ENCODE measurements at places on chromosomes 3 and 15. TPM values are rescaled to one million over a fixed set of nuclear protein-coding genes. Genes with fewer than 3 reads are reported as not detected.

DNA sequence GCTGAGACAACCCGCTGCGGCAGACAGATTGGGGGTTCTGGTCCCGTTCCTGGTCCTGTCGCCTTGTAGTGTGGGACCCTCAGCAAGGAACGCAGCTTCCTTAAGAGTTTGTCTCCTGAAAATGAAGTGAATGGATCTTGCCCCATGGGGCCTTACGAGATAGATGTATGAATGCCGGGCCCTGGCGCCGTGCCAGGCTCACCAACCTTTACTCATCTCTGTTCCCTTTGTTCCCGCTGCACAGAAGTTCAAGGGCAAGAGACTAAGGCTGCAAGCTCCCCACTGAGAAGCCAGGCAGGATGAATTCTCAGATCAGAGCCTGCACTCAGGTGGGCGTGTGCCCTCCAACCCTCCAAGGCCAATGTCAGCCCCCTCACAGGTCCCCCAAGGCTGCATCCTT lies 162.7 kb upstream of the IQSEC1 start:
- DNase-seq = no peak
- H3K36me3 ChIP-seq = no peaks in the 10 kb centered on the region
- peaks cover 39% of the 10 kb centered on the region for H3K4me1 ChIP-seq

DNA sequence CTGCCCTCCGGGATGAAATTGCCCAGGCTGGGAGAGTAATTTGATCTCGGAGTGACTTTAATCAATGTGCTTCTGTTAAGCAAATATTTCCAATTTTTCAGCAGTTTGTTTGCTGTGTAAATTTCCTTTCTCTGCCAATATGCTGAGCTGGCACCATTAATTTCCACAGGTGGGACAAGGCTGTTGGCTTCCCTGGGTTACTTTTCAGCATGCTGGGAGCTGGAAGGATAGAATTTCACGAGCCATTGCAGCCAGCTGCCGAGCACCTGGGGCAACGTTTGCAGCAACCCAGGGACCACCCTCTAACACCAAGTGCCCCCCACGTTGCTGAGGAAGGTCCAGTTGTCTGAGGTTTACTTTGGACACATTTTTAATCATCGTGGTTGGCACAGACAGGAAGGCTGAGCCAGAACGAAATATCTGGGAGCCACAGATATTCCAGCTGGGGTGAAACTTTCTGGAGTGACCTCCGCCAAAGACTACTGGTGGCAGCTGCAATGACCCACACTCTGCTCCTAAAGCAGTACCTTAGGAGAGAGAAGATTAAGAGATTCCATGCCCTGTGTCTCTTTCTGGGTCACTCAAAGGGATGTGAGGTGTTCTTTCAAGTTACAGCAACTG lies 293.3 kb upstream of the RGMA start:
- no peak overlapping the region for H3K27ac ChIP-seq
- H3K4me1 ChIP-seq = no peaks in the 10 kb centered on the region
- no peaks in the 10 kb centered on the region for H3K27me3 ChIP-seq
- no peaks in the 10 kb centered on the region for H3K36me3 ChIP-seq
- no peak overlapping the region for H3K4me3 ChIP-seq

Gene GPR149
- total RNA-seq = not detected

GRCh38 chr15:75067123-75067830 lies 43.9 kb downstream of the PPCDC start:
- H3K27me3 ChIP-seq = no peaks in the 10 kb centered on the region
- H3K4me3 ChIP-seq = no peak overlapping the region
- no peaks in the 10 kb centered on the region for H3K36me3 ChIP-seq
- peak overlapping the region; percentile 43 for H3K27ac ChIP-seq
- DNase-seq = no peak

GRCh38 chr15:79172801-79173460 lies 82.4 kb upstream of the RASGRF1 start:
- no peak overlapping the region for H3K27ac ChIP-seq
- H3K4me3 ChIP-seq = no peak overlapping the region
- H3K27me3 ChIP-seq = no peaks in the 10 kb centered on the region
- H3K36me3 ChIP-seq = no peaks in the 10 kb centered on the region

DNA sequence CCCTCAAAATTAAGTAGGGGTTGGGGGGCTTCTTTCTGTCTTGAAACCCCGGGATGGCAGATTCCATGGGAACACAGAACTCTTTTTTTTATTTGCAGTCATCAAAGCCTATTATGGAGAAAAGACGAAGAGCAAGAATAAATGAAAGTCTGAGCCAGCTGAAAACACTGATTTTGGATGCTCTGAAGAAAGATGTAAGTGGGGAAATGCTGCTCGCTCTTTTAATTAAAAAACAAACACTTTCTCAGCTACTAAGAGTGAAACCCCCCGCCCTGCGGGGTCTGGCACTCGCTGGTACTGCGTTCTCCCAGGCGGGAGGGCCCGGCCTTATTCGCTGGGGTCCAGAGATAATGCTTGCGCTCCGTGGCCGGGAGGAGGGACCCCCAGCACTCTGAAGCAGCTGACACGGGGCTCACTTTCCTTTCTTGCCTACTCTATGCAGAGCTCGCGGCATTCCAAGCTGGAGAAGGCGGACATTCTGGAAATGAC lies 615 bp downstream of the HES1 start:
- DNase-seq = peak; percentile 20
- H3K27me3 ChIP-seq = peaks cover 75% of the 10 kb centered on the region
- H3K36me3 ChIP-seq = no peaks in the 10 kb centered on the region
- H3K27ac ChIP-seq = peak overlapping the region; percentile 14
- peak overlapping the region; percentile 28 for H3K4me3 ChIP-seq
- peaks cover 50% of the 10 kb centered on the region for H3K4me1 ChIP-seq

Gene DISP2
- 1.0 TPM for total RNA-seq

Gene SLC22A14
- 0.20 TPM for total RNA-seq

Gene ARRDC4
- 7.0 TPM for total RNA-seq

Gene FAM43A
- 13.2 TPM for total RNA-seq

Gene CD200R1L
- total RNA-seq = 1.3 TPM

- no peak overlapping the region for H3K4me3 ChIP-seq
- H3K4me1 ChIP-seq = peaks cover 45% of the 10 kb centered on the region
- H3K36me3 ChIP-seq = no peaks in the 10 kb centered on the region
- DNase-seq = peak; percentile 66
- H3K27me3 ChIP-seq = no peaks in the 10 kb centered on the region
Measured at GRCh38 chr3:71454512-71455403, 128.8 kb downstream of the FOXP1 start.

Gene CHDH
- 0.09 TPM for total RNA-seq

Gene DNAH12
- 0.11 TPM for total RNA-seq

DNA sequence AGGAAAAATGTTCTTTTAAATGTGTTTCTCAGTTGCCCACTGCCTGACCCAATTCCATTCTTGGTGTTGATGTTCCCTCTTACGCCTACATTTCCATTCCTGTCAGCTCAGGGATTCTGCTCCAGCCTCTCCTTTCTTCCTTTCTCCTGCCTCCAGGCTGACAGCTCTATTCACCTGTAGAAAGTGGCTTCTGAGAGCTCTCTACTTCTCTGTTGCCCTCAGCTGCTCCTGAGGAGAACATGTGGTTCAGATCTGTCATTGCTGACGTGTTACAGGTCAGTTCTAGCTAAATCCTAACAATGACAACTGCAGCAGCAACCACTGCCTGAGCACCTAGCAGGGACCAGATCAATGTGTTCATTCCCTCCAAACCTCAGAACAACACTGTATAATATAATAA lies 144.9 kb upstream of the PLAAT1 start:
- H3K4me1 ChIP-seq = no peaks in the 10 kb centered on the region
- DNase-seq = no peak
- no peaks in the 10 kb centered on the region for H3K27me3 ChIP-seq
- no peaks in the 10 kb centered on the region for H3K36me3 ChIP-seq
- H3K4me3 ChIP-seq = no peak overlapping the region

GRCh38 chr3:120488296-120488695 lies 37.5 kb upstream of the FSTL1 start:
- peaks cover 4% of the 10 kb centered on the region for H3K27me3 ChIP-seq
- no peak for DNase-seq
- no peak overlapping the region for H3K27ac ChIP-seq
- H3K4me3 ChIP-seq = no peak overlapping the region
- no peaks in the 10 kb centered on the region for H3K4me1 ChIP-seq
- H3K36me3 ChIP-seq = no peaks in the 10 kb centered on the region

DNA sequence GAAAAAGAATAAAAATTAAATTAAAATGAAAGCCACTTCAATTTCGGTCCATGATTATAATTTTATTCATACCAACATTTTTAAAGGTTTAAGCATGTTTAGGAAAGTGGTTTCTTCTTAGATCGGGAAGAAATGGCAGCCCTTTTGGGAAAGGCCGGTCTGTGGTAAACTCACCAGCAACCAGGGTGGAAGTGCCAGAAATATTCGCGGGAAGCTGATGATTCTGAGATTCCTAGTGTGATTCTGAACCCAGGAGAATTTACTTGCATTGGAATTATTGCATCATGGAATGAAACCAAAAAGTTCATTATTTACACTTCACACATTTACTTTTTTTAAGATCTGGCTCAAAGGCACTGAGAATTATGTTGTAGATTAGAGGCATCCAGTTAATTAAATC lies 97.2 kb upstream of the CCNL1 start:
- no peak for DNase-seq
- no peaks in the 10 kb centered on the region for H3K27me3 ChIP-seq
- no peaks in the 10 kb centered on the region for H3K36me3 ChIP-seq
- H3K4me1 ChIP-seq = no peaks in the 10 kb centered on the region
- no peak overlapping the region for H3K4me3 ChIP-seq

Gene AADAC
- not detected for total RNA-seq

Gene NOP10
- 56.6 TPM for total RNA-seq

DNA sequence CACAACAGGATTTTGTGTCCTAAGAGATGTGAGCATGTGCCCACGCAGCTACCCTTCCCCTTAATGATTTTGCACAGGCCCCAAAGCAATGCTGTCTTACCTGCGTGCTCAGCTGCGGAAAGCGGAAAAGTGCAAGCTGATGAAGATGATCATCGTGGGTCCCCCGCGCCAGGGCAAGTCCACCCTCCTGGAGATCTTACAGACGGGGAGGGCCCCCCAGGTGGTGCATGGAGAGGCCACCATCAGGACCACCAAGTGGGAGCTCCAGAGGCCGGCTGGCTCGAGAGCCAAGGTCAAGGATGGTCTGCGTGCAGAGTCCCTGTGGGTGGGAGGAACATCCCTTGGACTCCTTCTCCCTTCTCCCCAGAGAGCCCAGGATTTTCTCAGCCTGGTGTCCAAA lies 103.1 kb downstream of the LRRK1 start:
- peaks cover 3% of the 10 kb centered on the region for H3K4me1 ChIP-seq
- no peak overlapping the region for H3K27ac ChIP-seq
- no peak for DNase-seq
- no peaks in the 10 kb centered on the region for H3K36me3 ChIP-seq
- H3K4me3 ChIP-seq = no peak overlapping the region
- H3K27me3 ChIP-seq = no peaks in the 10 kb centered on the region

DNA sequence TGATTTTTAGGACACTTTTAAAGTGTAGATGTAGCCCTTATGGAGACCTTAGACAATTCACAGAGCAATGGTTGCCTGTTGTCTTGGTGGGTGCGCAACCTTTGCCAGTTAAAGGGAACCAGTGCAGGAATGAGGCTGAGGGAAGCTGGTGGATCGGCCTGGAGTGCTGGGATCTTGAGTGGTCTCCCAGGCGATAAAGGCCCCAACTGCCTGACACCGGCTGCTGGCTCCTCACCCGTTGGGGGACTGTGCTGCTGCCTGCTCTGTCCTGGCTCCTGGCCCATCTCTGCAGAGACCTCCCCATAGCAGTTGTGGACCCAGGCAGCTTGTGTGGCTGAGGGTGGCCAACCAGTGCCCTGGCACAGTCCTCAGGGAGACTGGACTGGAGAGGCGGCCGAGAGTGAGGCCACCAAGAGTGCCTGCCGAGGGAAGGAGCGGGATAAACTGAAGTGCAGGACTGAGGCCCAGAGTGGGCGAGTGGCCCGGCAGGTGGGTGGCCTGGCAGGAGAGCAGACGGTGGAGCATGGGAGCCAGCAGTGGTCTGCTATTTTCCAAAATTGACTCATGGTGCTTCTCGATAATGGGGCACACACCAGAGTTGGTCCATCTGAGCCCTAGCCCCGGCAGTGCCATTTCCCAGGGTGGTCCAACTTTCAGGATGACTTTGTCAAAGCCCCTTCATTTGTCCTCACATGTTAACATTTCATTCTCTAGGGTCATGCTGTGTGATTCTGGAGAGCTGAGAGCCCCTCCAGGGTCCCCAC lies 2.1 kb downstream of the ALDH1A3 start:
- H3K27ac ChIP-seq = no peak overlapping the region
- no peak for DNase-seq
- H3K27me3 ChIP-seq = peaks cover 24% of the 10 kb centered on the region

GRCh38 chr15:58292751-58293175 lies 139.0 kb upstream of the LIPC start:
- H3K27ac ChIP-seq = no peak overlapping the region
- no peaks in the 10 kb centered on the region for H3K4me1 ChIP-seq
- DNase-seq = no peak

DNA sequence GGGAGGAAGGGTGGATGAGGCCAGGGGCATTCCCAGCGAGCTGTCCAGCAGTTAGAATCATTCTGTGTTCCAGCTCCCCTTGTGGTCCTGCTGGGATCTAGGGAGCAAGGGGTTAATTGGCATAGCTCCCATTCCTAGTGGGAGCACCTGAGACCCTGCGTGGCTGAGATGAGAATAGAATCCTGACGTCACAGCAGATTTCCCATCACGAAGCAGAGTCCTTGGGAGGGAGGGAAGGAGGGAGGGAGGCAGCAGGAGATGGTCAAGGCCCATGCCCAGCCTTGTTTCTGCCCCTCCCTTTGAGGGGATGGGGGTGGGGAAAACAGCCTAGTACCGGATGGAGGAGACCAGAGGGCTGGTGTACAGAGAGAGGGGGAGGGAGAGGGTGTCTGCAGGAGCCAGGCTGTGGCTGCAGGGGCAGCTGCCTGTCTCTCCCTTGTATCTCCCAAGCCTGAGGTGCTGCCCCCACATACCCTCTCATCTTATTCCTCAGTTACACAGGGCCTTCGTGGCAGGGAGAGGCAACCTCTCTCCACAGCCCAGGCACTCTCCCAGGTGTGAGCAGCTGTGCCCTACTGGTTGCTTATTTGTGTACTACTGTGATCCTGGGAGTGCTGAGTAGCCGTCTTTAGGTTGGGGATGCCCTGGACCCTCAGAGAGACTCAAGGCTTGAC lies 5.4 kb downstream of the TYRO3 start:
- DNase-seq = no peak
- peaks cover 7% of the 10 kb centered on the region for H3K4me1 ChIP-seq
- no peak overlapping the region for H3K27ac ChIP-seq
- H3K4me3 ChIP-seq = no peak overlapping the region
- H3K27me3 ChIP-seq = peaks cover 23% of the 10 kb centered on the region

- no peaks in the 10 kb centered on the region for H3K4me1 ChIP-seq
- no peak for DNase-seq
- H3K27me3 ChIP-seq = no peaks in the 10 kb centered on the region
- no peak overlapping the region for H3K27ac ChIP-seq
- peaks cover 43% of the 10 kb centered on the region for H3K36me3 ChIP-seq
- H3K4me3 ChIP-seq = no peak overlapping the region
Measured at GRCh38 chr3:49699281-49699979, 10.1 kb downstream of the RNF123 start.

Data from natural killer cell (primary cell).